Thoracic aorta (tissue), 2 donors: ENCODE measurements at places on chromosomes 2 and 18. TPM values are rescaled to one million over a fixed set of nuclear protein-coding genes. Genes with fewer than 3 reads are reported as not detected.
A peak's percentile ranks its signal among the peaks of the same experiment; 100 is the strongest.

DNA sequence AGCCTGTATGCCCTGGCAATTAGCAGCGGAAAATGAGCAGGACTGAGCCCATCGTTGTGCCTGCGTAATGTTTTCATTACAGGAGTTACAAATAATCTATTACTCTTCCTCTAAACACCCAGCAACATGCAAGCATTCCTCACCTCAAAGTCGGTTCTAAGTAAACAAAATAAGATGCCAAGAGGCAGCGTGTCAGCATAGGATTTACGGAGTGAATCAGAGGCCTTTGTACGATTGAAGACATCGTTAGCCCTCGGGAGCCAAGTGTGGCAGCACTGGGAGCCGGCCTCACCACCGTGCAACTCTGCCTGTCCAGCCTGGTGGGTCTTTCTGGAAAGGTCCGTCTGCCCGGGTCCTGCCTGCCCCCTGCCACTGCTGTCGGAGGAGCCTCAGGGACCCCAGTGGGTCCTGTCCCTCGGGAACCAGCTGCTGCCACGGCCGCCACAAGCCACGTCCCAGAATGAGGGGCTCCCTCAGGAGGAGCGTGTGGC, 80.1 kb upstream of the CTDP1 start:
- no peaks in the 10 kb centered on the region for H3K4me1 ChIP-seq
- no peak overlapping the region for H3K27ac ChIP-seq
- H3K4me3 ChIP-seq: no peak overlapping the region
- no peaks in the 10 kb centered on the region for H3K27me3 ChIP-seq
- H3K36me3 ChIP-seq: no peaks in the 10 kb centered on the region

DNA sequence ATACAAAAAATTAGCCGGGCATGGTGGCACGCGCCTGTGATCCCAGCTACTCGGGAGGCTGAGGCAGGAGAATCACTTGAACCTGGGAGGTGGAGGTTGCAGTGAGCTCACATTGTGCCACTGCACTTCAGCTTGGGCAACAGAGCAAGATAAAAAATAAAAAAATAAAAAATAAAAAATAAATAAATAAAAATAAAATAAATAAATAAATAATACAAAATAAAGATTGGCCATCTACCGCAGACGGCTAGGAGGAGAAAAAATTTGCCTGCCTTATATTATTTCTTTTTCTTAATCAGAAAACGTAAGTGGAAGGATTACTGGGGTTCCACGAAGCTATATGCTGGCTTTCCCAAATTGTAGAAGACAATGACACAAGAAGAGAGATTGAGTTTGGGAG, 229.7 kb downstream of the EPHA4 start:
- H3K27me3 ChIP-seq: no peaks in the 10 kb centered on the region
- H3K27ac ChIP-seq: no peak overlapping the region
- H3K4me3 ChIP-seq: no peak overlapping the region
- no peaks in the 10 kb centered on the region for H3K36me3 ChIP-seq

Gene GKN1
- total RNA-seq: 20.7 TPM

Gene ZAP70
- 5.3 TPM for total RNA-seq

Gene RUFY4
- 0.68 TPM for total RNA-seq

Gene RAB17
- total RNA-seq: 6.4 TPM

DNA sequence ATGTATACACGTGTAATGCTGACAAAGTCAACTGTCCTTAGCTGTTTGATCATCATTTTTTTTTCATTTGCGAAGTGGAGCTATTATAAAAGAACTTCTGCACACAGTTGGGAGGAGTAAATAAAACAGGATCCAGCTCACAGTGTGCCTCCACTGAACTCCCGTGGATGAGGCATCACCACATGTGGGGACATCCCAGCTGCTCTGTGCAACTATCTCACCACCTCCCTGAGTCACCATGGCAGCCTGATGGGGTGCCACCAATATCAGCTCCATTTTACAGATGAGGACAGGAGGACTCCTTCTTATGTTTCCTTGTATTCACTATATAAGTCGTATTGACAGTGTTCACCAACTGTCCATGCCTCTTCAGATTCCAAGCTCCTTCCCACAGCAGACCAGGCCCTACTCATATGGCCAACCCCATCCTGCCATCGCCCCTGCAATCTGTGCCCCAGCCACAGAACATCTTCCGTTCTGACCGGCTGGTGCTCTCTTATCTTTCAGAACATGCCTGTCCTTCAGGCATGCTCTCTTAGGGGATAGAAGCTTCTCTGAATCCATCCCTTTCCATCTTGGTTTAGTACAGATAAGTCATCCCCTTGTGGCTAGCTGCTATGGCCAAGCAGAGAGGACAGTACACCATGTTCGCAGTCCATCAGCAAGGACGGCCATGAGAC, 288.1 kb downstream of the RNF144A start:
- no peak for DNase-seq
- H3K27ac ChIP-seq: no peak overlapping the region
- no peaks in the 10 kb centered on the region for H3K4me1 ChIP-seq

Gene PSMA8
- not detected for total RNA-seq

GRCh38 chr2:180846756-180847472, 133.5 kb upstream of the UBE2E3 start:
- H3K27me3 ChIP-seq: no peaks in the 10 kb centered on the region
- no peak for DNase-seq
- no peaks in the 10 kb centered on the region for H3K4me1 ChIP-seq

Gene MAP2
- total RNA-seq: 68.8 TPM

Gene ANKRD23
- total RNA-seq: 6.0 TPM

DNA sequence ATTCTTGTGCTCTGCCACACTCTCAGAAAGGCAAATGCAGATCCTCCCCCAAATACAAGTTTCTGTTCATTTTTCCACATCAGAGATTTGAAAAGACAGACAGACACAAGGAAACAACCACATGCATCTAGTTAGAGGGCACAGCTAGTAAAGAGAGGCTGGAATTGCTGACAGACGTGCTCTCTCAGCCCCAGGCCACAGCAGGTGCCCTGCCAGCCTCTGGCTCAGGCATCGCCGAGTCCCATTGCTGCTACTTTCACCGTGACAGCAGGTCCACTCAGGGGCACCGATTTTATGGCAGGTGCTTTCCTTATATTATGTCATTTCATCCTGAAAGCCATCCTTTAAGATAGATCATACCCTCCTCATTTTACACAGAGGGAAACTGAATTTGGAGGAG, 507.5 kb downstream of the EIPR1 start:
- no peaks in the 10 kb centered on the region for H3K27me3 ChIP-seq
- no peak for DNase-seq
- H3K27ac ChIP-seq: no peak overlapping the region
- no peaks in the 10 kb centered on the region for H3K4me1 ChIP-seq

DNA sequence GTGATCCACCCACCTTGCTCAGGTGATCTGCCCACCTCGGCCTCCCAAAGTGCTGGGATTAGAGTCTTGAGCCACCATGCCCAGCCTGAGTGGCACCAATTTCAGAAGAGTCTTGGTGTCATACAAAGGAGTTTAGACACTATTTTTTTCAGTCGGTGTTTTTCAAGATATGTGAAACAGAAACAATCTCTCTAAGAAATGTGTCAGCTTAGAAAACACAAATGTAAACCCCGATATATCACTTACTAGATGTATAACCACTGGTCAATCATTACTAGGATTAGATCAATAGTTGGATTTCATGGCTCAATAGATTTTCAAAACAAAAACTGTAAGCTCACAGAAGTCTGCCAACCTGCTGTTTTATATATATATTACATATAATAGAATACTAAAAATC, 67.2 kb upstream of the FRZB start:
- H3K4me1 ChIP-seq: no peaks in the 10 kb centered on the region
- no peak for DNase-seq
- no peak overlapping the region for H3K4me3 ChIP-seq
- H3K27ac ChIP-seq: no peak overlapping the region

DNA sequence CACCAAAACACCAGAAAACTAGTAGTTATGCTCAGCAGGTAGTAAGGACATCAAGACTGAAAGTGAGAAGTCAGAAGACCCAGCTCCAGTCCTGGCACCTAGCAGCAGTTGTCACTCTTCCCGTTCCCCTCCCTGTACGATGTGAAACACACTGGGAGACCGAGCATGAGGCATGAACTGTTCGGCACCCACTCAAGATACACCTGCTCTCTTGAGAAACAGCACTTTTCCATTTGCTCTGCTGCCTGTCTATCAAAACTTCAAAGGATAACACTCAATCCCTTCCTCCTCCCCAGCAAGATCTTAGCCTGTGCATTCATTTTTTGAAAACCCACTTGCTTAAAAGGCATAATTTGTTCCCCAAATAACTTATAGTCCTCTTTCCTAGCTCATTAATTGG, 123.9 kb downstream of the PLEKHM3 start:
- DNase-seq: no peak
- H3K27ac ChIP-seq: no peak overlapping the region
- no peak overlapping the region for H3K4me3 ChIP-seq
- H3K4me1 ChIP-seq: no peaks in the 10 kb centered on the region
- H3K27me3 ChIP-seq: no peaks in the 10 kb centered on the region

DNA sequence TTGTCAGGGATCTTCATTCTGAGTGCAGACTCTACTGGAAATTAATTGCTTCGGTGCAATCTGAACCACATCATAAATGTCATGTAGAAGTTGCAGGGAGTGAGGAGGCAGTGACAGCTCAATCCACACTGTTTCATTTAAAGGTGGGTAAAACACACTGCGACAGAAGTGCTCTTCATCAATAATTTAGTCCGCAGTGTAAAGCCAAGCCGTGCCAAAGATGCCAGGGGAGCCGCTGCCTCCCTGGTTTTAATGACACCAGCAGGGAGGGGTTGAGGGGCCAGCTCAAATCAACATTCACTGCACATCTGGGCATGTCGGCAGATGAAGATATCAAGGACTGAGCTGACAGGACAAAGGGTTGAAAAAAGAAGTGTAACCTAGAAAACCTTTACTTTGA, 305.7 kb upstream of the VRK2 start:
- H3K4me3 ChIP-seq: no peak overlapping the region
- no peak overlapping the region for H3K27ac ChIP-seq
- no peaks in the 10 kb centered on the region for H3K36me3 ChIP-seq

- peak overlapping the region; percentile 64 for H3K27ac ChIP-seq
- no peak for DNase-seq
- H3K4me3 ChIP-seq: peak overlapping the region; percentile 86
- peaks cover 5% of the 10 kb centered on the region for H3K36me3 ChIP-seq
- H3K27me3 ChIP-seq: no peaks in the 10 kb centered on the region
- H3K4me1 ChIP-seq: peaks cover 21% of the 10 kb centered on the region
Observed at GRCh38 chr2:169822785-169823392, 1.8 kb downstream of the METTL5 start.

- no peak overlapping the region for H3K27ac ChIP-seq
- no peak overlapping the region for H3K4me3 ChIP-seq
Observed at GRCh38 chr2:207035875-207036274, 96.6 kb downstream of the CPO start.

GRCh38 chr2:28080911-28081310, 190.4 kb downstream of the BABAM2 start:
- peaks cover 19% of the 10 kb centered on the region for H3K4me1 ChIP-seq
- no peaks in the 10 kb centered on the region for H3K27me3 ChIP-seq
- H3K27ac ChIP-seq: peak overlapping the region; percentile 67
- H3K4me3 ChIP-seq: peak overlapping the region; percentile 7
- no peak for DNase-seq
- no peaks in the 10 kb centered on the region for H3K36me3 ChIP-seq

DNA sequence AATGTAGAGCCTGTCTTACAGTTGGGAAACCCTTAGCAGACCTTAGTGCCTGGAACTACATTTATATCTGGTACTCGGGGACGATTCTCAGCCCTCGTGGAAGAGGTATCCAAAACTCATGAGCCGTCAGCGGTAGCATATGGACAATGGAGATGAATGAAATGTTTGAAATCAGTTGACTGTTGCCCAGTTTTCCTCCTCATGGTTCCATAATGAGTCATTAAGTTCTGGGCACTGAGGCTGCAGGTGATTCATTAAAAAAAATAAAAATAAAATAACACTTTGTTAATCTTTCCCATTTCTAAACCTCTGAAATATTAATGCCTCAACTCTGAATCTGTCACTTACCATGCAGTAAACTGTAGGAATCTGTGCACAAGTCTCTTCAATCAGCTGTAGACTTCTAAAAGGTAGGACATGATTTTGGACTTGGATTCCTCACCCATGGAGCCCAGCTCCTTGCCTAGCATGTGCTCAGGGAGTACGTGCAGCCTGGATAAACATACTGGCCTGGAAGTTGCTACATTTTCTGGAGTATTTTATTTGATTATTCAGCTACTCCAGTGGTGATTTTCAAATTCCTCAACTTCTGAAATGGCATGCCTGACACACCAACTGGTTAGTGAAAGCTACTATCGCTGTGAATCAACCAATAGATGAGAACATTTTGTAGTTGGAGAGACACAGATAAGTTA, 979.2 kb downstream of the CNTNAP5 start:
- H3K4me1 ChIP-seq: no peaks in the 10 kb centered on the region
- H3K27ac ChIP-seq: no peak overlapping the region
- no peaks in the 10 kb centered on the region for H3K36me3 ChIP-seq
- no peak overlapping the region for H3K4me3 ChIP-seq
- no peak for DNase-seq

Gene RPRM
- total RNA-seq: not detected

DNA sequence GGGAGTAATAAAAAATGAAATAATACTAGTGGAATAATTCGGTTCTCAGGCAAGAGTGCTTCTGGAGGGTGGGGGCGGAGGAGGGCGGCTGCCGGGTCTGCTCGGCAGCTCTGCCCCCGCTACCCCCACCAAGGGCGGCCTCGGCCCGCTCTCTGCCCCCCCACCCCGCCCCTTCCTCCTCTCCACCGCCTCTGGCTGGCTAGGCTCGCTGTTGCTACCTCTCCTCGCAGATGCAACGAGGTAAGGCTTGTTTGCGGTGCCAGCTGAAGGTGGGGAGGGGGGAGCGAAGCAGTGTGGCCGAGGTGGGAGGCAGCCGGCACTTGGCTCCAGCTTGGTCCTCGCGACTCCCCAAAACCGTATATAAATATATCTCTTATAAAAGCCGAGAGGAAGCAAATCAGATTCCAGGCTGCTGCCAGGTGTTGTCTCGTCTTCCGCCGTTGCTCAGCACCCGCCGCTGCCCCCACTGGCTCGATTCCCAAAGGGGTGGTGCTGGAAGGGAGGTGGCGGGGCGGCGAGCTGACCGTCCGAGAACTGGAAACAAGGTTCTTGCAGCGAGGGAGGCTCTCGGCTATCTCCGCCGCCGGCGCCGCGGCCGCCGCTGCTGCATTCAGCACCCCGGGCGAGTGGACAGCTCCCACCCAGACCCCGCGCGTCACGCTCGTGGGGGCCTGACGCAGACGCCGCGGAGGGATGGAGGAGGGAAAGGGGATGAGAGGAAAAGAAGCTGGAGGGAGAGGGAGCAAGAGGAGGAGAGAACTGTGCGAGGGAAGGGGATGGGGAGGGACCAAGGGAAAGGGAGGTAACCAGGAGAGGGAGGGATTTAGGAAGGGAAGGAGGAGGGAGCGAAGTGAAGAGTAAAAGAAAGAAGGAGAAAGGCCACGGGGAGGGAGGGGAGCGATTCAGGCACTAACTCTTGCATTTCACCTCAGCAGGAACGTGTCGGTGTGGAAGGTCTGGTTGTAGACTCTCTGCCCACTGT, at the start of gene MARCHF4:
TSS of gene MARCHF4 (minus strand) at position 763 of the 982 bp plus-strand sequence. CDS start 2,223 bp downstream, outside the sequence.
- H3K27me3 ChIP-seq: no peaks in the 10 kb centered on the region
- H3K4me1 ChIP-seq: peaks cover 16% of the 10 kb centered on the region
- no peaks in the 10 kb centered on the region for H3K36me3 ChIP-seq
- peak within 1 kb of the TSS; percentile 62 for H3K4me3 ChIP-seq
